ENCODE measurements at places on chromosomes 1 and 21.

- no peak for DNase-seq
These were observed 54.6 kb downstream of the TGFBR3 start for GRCh38 chr1:91831132-91831930.

DNA sequence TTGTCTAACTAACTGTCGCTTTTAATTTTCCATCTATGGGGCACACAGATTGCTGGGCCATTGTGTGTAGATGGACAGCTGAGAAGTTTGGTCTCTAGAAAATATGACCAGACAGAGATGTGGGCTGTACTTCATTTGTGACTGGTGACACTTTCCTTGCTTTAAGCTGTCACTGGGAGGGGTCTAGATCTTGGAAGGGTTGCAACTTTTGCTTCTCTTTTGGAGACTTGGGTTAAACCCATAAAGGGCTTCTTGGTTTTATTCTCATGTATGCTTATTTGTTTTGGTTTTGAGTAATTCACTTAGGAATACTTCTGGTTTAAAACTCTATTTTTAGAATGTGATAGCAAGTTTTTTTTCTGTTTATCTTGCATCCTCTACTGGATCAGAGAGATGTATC, 80.2 kb downstream of the ETS2 start:
- peak; percentile 9 for DNase-seq

- peak; percentile 49 for DNase-seq
These were observed 33.3 kb downstream of the RCC2 start for GRCh38 chr1:17405898-17406759.

DNA sequence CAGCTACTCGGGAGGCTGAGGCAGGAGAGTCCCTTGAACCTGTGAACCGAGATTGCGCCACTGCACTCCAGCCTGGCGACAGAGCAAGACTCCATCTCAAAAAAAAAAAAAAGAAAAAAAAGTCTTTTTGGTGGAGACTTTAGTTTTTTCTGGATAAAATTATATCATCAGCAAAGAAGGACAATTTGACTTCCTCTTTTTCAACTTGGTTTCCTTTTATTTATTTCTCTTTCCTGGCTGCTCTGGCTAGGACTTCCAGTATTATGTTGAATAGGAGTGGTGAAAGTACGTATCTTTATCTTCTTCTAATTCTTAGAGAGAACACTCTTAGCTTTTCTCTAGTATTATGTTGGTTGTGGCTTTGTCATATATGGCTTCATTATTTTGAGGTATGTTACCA, 130.8 kb downstream of the PCBP3 start:
- no peak for DNase-seq

GRCh38 chr1:4512636-4513035, 141.8 kb upstream of the AJAP1 start:
- DNase-seq, result no peak

DNA sequence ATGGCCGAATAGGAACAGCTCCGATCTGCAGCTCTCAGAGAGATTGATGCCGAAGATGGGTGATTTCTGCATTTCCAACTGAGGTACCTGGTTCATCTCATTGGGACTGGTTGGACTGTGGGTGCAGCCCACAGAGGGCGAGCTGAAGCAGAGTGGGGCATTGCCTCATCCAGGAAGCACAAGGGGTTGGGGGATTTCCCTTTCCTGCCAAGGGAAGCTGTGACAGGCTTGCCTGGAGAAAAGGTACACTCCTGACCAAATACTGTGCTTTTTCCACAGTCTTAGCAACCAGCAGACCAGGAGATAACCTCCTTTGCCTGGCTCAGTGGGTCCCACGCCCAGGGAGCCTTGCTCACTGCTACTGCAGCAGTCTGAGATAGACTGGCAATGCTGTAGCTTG, 66.9 kb downstream of the HSD3B1 start:
- DNase-seq, result no peak

- DNase-seq, result peak; percentile 74
These were observed 90.4 kb downstream of the SLC45A1 start for GRCh38 chr1:8408151-8408839.

- peak; percentile 30 for DNase-seq
These were observed 60.2 kb upstream of the ID3 start for GRCh38 chr1:23619299-23620188.

GRCh38 chr1:7257225-7257624, 472.0 kb downstream of the CAMTA1 start:
- DNase-seq, result no peak

DNA sequence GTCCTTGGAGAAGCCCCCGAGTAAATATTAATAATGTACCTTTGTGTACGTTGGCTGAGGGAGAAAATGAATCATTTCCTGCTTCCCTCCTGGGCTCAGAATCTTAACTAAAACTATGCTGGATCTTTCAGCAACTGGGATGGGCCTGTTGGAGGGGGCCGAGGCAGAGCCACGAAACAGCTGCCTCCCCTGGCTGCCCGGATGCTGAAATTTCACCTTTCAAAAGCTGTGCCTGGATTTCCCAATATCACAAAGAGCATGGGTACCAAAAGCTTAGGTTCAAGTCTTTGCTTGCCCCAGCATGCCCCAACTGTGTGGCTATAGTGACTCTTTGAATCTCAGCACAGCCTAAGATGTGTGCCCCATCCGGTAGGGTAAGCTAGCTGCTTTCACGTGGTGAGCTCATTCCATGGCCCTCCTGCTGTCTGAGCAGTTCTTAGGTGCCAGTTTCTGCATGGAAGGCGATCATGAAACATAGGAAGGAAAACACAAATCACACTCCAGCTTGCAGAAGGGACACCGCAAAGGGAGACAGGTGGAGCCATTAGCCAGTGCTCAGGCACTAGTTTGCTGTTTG, 473.5 kb downstream of the PTPRU start:
- peak; percentile 87 for DNase-seq

GRCh38 chr1:156160743-156161171, 7.4 kb downstream of the SEMA4A start:
- DNase-seq, result peak; percentile 65

DNA sequence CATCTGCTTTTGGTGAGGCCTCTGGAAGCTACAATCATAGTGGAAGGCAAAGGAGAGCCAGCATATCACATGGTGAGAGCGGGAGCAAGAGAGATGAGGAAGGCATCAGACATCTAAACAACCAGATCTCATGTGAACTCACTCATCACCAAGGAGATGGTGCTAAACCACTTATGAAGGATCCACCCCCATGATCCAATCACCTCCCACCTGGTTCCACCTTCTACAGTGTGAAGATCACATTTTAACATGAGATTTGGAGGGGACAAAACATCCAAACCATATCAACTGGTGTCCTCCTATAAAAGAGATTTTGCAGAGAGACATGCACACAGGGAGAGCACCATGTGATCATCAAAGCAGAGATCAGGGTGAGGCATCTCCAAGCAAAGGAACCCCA, 578.6 kb downstream of the MATN1 start:
- DNase-seq, result no peak

DNA sequence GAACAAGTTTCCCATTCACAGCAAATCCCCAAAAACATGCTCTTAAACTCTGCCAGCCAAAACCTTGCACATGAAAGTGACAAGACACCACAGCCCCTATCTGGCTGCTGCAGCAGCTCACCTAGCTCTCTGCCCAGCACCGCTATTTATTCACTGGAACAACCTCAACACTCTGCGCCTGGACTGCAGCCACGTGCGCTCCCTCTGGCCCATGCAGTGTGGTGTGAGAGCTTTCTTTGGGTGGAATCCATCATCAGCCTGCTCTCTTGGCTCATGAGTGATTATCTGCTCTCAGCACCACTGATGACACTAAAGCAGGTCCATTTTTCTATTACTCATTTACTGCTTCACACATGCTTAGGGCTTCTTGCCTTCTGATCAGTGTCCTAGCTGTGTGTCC, 11.4 kb downstream of the KCNJ6 start:
- peak; percentile 22 for DNase-seq

DNA sequence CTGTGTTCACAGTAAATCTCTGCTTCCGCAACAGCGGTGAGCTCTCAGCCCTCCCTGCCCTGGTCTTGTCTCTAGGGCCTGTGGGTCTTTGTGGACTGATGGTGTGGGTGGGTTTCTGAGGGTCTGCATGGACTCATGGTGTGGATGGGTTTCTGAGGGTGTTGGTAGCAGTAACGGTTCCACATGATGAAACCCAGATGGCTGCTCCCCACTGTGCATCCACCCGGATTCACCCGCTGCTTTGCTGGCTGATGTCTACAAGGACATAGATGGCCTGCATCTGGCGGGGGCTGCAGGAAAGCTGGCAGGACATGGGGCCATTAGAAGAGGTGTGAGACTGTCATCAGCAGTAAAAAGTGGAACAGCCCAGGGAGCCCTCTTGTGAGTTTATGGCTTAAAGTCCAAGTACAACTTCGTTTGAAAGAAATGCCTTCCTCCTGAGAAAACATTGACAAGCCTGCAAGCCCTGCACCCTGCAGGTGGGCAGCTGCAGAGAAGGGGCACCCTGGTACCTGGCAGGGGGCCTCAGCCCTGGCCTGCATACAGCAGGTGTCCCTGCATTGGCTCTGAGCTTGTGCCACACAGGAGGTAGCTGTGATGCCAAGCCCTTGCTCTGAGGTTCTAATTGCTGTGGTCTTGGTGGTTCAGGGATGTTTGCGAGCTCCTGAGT, 156.9 kb upstream of the COL6A1 start:
- DNase-seq, result no peak

DNA sequence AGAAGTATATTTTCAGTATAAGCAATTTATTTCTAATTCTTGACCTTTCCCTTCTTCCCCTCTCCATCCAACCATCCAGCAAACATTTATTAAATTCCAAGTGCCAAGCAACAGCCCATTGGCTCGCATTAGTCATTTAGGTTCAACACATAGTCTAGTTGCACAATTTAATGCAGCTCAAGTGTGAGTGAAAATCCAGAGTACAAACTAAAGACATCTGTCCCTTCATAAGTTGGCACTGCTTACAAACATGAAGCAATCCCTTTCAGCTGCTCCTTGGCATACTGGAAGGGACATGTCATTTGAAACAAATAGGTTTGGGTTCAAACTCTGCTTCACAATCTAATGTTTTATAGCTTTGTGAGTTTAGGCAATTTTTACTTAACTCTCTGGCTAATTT, 10.7 kb downstream of the CASQ2 start:
- peak; percentile 42 for DNase-seq

- no peak for DNase-seq
These were observed 40.8 kb downstream of the FCER1A start for GRCh38 chr1:159342761-159343425.

DNA sequence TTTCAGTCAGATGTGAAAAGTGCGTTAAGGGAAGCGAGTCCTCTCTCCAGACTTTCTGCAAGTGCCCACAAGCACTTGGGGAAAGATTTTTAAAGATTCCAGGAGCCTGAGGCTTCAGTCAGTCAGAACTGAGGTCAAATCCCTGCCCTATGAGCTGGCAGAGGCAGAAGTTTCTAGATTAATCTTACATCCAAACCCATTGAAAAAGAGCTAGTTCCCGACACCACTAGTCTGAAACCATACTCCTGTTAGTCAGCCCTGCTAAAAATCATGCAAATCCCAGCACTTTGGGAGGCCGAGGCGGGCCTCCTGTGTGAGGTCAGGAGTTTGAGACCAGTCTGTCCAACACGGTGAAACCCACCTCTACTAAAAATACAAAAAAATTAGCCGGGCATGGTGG, 21.0 kb downstream of the RSPH1 start:
- no peak for DNase-seq

DNA sequence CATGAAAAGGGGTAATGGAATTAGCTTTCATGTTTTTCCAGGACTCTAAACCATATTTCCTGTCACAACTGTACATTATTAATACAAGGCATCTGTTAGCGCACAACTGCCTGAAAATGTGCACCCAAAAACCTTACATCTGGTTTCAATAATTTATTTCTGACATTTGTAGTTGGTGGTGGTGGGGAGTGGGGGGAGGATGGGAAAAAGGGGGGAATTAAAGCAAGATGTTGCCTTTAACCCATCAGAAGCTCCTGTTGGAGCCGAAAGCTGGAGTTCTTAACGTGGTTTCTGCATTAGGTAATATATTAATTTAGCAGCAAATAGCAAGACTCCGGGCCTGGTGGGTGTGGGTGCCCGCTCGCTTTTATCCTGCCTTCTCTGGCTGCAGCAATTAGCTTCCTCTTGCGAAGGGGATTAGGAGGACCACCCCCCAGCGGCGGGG, 36.9 kb upstream of the HHAT start:
- DNase-seq, result no peak

DNA sequence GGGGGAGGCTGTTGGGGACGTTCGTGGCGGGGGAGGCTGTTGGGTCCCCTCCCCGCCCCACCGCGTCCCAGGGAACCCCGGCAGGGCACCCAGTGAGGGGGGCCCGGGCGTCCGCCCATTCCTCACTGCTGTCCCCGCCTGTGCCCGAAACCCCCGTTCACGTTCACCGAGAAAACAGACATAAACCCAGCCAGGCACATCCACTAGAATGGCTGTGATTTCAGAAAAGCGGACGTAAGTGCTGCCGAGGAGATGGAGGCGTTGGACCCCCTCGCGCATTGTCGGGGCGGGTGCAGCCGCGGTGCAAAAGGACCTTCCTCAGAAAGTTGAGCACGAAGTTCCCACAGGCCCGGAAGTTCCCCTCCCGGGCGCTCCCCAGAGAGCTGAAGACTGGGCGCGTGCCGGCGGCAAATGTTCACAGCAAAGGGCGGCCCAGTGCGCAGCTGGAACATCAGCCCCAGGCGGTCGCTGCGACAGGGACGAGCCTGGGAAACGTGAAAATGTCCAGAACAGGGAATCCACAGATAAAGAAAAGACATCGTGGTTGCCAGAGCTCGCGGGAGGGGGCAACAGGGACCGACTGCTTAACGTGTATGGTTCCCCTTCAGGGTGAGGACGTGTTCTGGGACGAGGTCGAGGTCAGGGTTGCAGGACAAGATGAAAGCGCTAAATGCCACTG, 18.5 kb upstream of the SAMD11 start:
- no peak for DNase-seq

- DNase-seq, result no peak
These were observed 86.0 kb downstream of the PRRX1 start for GRCh38 chr1:170749959-170750358.

GRCh38 chr1:65207317-65207716, 59.3 kb downstream of the AK4 start:
- DNase-seq, result peak; percentile 14

DNA sequence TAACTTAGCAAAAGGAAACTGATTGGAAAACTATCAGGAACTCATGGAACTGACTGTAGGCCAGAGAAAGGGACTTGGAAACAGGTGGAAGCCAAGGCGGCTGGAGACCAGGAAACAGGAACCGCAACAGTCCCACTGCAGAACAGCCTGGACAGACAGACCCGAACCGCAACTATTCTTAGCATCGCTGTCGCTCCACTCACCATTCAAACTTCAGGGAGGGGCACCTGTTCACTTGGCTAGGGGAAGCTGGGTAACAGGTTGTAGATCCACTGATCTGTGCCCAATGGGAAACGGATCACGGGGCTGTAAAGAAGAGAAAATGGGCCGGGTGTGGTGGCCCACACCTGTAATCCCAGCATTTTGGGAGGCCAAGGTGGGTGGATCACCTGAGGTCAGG, 61.9 kb downstream of the CLSTN1 start:
- no peak for DNase-seq
